H4 (cell line): ENCODE measurements at places on chromosomes 11 and 22. TPM values are rescaled to one million over a fixed set of nuclear protein-coding genes. Genes with fewer than 3 reads are reported as not detected.

GRCh38 chr22:41367039-41367679 is 14.6 kb upstream of the TEF start:
- DNase-seq = peak; percentile 93

- no peak for DNase-seq
Measured at GRCh38 chr22:46465345-46465720, 72.1 kb downstream of the CELSR1 start.

- DNase-seq = no peak
Measured at GRCh38 chr11:73157101-73158010, 15.2 kb upstream of the FCHSD2 start.

DNA sequence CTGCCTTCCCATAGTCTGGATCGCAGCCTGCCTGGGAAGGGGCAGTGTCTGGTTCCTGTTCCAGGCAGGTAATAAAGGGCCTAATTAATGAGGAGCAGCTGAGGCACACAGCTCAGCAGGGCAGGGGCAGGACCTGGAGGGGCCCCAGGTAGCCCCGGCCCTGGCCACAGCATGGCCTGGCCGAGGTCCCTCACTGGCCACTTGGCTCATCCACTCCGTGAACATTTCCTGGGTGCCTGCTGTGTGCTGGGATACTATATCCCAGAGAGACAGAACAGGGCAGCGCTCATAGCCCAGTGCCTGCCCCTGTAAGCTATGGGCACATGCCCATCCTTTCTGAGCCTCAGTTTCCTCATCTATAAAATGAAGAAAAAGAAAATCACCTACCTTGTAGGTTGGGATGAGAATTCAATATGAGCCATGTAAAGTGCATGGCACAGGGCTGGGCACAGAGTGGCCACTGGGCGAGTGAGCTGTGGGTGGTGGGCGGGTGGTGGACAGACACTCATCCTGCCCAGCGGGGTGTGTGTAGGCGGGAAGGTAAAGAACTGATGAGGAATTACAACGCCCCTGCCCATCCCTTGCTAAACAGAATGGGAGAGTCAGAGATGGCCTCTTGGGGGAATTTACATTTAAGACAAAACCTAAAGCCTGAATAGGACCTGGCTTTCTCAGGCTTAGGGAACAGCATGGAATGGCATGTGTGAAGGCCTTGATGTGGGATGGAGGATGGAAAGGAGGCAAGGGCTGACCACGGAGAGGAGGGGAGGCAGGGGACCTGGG is 9.2 kb downstream of the MYRF start:
- no peak for DNase-seq

GRCh38 chr22:37330200-37331033 is 48.1 kb downstream of the CYTH4 start:
- DNase-seq = peak; percentile 80

DNA sequence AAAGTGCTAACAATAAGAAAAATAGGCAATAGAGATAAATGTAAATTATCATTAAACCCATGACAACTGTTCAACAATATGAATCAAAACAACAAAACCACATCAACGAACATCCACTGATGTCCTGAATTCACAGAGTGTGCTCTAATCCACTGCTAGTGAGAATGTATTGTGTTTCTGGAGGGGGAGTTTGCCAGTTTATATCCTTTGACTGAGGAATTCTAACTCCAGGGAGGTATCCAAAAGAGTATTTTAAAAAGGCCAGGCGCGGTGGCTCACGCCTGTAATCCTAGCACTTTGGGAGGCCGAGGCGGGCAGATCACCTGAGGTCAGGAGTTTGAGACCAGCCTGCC is 1.7 kb upstream of the WEE1 start:
- no peak for DNase-seq

DNA sequence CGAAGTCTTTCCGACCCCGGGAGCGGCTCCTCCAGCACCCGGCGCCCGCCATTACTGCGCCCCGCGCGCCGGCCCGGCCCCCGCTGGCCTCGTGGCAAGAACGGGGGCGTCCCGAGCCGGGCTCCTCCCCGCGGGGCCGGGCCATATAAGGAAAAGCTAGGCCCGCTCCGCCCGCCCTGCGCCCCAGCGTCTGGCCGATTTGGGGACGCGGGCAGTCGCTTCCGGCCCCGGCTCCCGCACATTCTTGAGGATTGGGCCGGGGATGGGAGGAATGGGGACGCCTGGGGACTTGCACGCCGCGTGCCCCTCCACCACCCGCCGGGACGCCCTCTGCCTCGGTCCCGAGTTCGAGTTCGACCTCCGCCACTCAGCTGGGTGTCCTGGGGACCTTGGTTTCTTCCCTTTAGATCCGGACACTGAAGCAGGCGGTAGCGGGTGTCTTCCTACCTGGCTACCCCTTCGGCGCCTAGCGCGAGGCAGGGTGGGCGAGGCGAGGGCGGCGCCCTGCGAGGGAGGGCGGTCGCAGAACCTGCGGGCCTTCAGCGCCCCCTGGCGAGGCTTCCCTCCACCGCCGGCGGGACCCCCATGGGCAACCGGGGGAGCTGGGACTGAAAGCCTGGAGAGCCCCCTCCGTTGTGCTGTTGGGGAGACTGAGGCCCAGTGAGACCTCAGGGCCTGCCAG is 3.8 kb downstream of the SMTN start:
- DNase-seq = no peak

DNA sequence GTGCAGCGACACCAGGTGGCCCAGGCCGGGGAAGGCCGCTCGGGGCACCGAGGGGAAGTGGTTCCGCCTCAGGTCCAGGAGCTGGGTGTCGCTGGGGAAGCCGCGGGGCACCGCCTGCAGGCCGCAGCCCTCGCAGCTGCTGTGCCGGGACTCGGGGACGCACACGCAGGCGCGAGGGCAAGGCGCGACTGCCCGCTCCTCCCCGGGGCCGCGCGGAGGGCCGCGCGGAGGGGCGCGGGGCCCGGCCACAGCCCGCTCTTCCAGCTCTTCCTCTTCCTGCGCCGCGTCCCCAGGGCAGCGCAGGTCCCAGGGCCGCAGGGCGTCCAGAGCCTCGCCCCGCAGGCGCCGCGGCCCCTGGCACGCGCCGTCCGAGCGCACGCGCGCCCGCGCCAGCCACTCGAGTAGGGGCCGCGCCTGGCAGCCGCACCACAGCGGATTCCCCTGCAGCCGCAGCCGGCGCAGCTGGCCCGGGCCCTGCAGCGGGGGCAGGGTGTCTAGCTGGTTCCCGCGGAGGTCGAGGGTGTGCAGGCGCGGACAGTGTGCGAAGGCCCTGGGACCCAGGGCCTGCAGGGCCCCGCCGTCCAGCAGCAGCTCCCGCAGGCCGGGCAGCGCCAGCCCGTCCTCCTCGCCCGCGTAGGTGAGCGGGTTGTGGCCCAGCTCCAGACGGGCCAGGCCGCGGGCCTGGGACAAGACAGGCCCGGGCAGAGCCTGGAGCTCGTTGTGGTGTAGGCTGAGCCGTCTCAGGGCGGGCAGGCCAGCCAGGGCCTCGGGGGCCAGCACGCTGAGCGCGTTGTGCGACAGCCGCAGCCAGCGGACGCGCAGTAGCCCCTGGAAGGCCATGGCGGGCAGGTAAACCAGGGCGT is 2.8 kb downstream of the CHADL start:
- no peak for DNase-seq

GRCh38 chr22:20624161-20624616 is 116.8 kb downstream of the MED15 start:
- DNase-seq = no peak

- DNase-seq = no peak
Measured at GRCh38 chr22:44164031-44164430, 16.7 kb upstream of the PARVG start.

DNA sequence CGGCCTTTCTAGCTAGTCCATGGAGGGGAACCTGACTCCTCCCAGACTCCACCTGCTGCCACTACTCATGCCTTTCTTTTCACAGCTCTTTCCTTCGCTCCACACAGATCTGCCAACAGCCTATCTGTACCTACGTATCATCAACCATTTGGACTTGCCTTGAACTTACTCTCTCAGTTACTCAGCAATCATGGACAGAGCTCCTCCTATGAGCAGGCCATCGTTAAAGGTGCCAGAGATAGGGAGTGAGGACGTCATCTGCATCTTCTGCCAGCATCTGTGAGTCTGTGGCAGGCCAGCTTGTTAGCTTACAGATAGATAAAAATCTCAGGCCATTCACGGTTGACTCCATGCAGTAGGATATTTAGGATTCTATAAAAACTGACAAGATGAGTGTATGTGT is 162.9 kb upstream of the ZBED5 start:
- no peak for DNase-seq

DNA sequence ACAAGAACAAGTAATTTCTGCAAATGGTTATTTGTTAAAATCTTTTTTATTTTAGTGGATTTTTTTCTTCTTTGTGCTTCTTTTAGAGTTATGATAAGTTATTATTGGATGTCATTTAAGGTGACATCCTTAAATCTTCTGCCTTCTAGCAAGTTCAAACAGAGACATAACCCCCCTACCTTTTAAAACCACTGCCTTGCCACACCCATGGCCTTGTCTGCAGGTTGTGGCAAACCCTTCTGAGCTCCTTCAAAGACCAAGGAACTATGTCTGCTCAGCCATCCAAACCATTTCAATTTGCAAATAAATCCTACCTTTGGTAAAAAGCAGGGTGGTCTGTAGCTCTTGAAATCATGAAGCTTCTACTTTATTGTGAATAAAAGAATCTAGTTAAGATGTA is 241.6 kb downstream of the FAM76B start:
- DNase-seq = no peak

- no peak for DNase-seq
Measured at GRCh38 chr11:83611031-83611430, 324.9 kb upstream of the CCDC90B start.

DNA sequence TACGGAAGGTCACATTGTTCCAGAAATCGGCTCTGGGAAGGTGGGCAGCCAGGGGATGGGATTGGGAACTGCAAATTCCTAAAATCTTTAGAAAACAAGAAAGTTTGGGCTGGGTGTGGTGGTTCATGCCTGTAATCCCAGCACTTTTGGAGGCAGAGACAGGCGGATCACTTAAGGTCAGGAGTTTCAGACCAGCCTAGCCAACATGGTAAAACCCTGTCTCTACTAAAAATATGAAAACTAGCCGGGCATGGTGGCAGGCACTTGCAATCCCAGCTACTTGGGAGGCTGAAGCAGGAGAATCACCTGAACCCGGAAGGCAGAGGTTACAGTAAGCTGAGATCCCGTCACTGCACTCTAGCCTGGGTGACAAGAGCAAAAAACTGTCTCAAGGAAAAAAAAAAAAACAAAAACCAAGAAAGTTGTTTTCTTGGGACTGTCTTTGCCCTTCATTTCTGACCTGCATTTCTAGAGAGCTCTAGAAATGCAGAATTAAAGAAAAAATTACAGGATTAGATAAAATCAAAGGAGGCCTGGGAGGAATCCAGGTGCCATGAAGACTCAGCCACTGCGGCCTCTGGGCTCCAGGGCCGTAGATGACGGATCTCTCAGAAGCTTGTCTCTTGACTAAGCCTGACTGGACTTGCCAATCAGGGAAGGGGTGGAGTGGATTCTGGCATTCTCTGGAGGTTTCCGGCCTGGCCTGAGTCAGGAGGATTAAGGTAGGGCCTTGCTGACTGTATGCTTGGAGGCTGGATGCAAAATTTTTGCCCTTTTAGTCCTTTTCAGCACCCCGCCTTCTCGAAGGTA is 5.3 kb upstream of the MALAT1 start:
- peak; percentile 84 for DNase-seq

GRCh38 chr11:9605742-9606141 is 32.3 kb downstream of the WEE1 start:
- DNase-seq = no peak

Gene ZMAT5
- total RNA-seq = 18.9 and 21.2 TPM in 2 replicates

Gene TMEM126B
- 93.5 and 94.3 TPM in 2 replicates for total RNA-seq

Gene MOGAT2
- total RNA-seq = not detected in 2 replicates

Gene F2
- total RNA-seq = 0.23 TPM in 1 of 2 replicates, not detected in the other

Gene KRTAP5-8
- total RNA-seq = not detected in 2 replicates

Gene SLC2A11
- total RNA-seq = 3.2 and 4.6 TPM in 2 replicates
